ENCODE measurements at places on chromosomes 5 and 9.

DNA sequence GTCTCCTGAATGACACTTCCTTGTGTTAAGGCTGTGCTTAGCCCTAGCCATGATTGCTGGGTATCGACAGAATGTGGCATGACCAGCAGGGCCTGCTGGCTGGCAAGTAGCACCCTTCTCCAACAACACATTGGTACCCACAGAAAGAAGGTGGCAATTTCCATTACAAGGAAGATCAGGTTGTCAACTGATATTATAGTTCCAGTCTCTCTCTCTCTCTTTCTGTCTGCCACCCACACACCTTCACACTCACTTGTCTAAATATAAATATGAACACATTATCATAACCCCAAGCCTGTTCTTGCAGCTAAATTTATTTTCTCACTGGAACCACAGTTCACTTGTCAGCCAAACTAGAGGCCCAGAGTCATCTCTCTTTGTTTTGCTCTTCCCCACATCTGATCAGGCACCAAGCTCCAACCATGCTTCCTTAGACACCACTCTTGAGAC lies 408.1 kb upstream of the PIK3R1 start:
- no peak for DNase-seq

DNA sequence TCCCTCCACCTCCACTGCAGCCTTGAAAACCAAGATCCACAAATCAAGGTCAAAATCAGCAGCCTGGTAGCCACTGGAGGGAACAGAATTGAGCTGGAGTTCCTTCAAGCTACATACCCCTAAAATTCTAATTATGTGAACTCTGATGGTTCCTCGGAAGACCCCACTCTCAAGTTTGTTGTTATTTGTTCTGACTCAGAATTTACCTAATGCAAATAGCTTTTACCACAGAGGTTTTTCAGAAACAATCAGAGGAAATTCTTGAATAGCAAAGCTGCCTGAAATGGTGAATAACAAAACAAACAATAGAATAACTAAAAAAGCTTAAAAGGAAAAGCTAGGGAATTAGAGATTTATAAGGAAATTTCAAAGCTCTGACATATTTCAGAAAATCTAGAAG lies 220.0 kb downstream of the CDH18 start:
- DNase-seq, result no peak

- DNase-seq, result no peak
Measured at GRCh38 chr5:179953987-179954386, 46.3 kb upstream of the TBC1D9B start.

DNA sequence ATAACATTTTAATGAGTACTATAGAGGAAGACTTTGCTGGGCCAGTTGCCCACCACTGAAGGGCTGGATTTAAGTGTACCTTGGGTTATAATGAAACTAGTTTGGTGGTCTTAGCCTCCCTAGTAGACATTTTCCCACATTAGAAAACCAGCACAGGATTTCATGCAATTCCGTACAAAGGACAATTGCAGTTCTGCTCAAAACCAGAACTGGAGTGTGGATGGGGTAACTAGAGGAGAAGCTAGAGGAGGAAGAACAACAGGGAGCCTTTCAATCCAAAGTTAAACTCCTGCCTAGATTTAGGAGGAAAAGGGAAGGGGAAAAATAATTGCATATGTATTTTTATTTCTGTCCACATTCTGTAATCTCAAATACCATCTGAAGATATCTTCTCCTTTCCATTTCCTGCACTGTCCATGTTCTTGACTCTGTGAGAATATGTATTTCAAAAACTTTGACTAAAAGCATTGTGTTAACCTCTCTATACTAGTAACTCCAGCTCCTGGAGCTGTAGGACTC lies 97.5 kb upstream of the SSBP2 start:
- DNase-seq, result no peak

DNA sequence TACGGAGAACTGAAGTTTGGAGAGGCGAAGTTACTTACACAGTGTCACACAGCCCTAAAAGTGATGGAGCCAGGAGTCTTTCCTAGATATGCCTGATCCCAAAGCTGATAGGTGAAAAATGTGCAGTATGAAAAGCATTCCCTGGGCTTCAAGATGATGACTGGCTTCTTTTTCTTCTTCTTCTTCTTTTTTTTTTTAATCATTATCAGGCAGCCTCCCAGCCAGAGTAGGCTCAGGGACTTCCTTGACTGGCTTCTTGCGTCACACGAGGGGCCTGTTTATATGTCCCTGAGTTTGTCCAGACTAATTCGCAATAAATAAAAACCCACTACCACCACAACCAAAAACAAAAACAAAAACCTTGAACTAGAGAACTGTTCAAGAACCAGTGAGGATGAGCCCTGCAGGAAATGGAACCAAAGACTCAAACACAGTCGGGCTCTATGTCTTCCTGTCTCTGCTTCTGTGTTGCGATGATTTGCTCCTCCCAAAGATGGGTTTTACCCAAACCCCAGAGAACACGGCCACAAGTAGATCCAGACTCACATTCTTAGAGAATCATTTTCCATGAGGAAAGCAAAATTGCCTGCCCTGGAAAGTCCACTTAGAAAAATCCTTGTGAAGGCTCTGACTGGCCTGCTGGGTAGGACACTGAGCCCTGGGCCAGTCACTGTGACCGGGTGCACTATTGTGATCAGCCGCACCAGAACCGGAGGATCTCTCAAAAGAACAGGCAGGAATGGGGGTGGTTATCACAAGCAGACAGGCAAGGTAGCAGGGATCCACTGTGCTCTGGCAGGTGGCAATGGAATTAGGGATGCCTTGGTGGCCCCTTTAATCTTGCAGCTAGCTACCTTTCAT lies 38.0 kb upstream of the ADAM19 start:
- DNase-seq, result no peak

GRCh38 chr5:88746438-88746882 lies 136.5 kb downstream of the MEF2C start:
- DNase-seq, result no peak

DNA sequence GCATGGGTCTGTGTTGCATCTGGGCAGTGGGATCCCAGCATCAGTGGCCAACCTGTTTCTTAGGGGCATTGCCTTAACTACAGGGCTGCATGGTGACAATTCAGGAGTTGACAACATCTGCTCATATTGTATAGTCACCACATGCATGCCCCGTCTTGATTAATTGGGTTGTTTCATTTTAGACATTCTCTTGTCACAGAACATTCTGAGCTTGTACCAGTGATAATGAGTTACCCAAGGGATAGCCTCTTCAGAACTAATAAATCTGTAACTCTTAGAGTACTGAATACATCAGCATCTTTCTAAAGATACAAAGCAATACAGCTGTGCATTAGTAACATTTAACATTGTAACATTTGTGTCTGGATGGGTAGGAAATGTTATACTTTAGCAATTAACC lies 426.5 kb upstream of the CD180 start:
- DNase-seq, result no peak

Measured in stimulated activated CD4-positive, alpha-beta T cell treated with anti-CD3 and anti-CD28 coated beads, Interleukin-2, amount 100 ng/mL, for 24 hours (primary cell).